Right lobe of liver (tissue), 6 donors: ENCODE measurements at places on chromosomes 12 and 14. TPM values are rescaled to one million over a fixed set of nuclear protein-coding genes. Genes with fewer than 3 reads are reported as not detected.

Gene SIRT4
- total RNA-seq, result 3.3 TPM

Gene INHBC
- total RNA-seq, result 57.9 TPM

Gene OR5AU1
- not detected for total RNA-seq

Gene COCH
- total RNA-seq, result 1.4 TPM

Gene ACSM4
- total RNA-seq, result not detected

Gene ENDOU
- not detected for total RNA-seq
